ENCODE measurements at places on chromosomes 11 and 22. TPM values are rescaled to one million over a fixed set of nuclear protein-coding genes. Genes with fewer than 3 reads are reported as not detected.

The MYEOV gene
- total RNA-seq: not detected

The ANO5 gene
- 78.5 TPM for total RNA-seq

The APLNR gene
- 21.0 TPM for total RNA-seq

The RIBC2 gene
- total RNA-seq: not detected

The MPZL2 gene
- 11.8 TPM for total RNA-seq

The ANKK1 gene
- total RNA-seq: 0.10 TPM

The ANGPTL5 gene
- 0.77 TPM for total RNA-seq

The GLB1L3 gene
- total RNA-seq: not detected

The OOSP4B gene
- total RNA-seq: not detected

The GLYAT gene
- total RNA-seq: 0.59 TPM

The APOL3 gene
- 29.5 TPM for total RNA-seq

The MCAM gene
- total RNA-seq: 44.7 TPM

The KCNK7 gene
- 0.94 TPM for total RNA-seq

The RASD2 gene
- total RNA-seq: 9.4 TPM

The C11orf68 gene
- 35.2 TPM for total RNA-seq
